ENCODE measurements at places on chromosomes 12 and 14.

DNA sequence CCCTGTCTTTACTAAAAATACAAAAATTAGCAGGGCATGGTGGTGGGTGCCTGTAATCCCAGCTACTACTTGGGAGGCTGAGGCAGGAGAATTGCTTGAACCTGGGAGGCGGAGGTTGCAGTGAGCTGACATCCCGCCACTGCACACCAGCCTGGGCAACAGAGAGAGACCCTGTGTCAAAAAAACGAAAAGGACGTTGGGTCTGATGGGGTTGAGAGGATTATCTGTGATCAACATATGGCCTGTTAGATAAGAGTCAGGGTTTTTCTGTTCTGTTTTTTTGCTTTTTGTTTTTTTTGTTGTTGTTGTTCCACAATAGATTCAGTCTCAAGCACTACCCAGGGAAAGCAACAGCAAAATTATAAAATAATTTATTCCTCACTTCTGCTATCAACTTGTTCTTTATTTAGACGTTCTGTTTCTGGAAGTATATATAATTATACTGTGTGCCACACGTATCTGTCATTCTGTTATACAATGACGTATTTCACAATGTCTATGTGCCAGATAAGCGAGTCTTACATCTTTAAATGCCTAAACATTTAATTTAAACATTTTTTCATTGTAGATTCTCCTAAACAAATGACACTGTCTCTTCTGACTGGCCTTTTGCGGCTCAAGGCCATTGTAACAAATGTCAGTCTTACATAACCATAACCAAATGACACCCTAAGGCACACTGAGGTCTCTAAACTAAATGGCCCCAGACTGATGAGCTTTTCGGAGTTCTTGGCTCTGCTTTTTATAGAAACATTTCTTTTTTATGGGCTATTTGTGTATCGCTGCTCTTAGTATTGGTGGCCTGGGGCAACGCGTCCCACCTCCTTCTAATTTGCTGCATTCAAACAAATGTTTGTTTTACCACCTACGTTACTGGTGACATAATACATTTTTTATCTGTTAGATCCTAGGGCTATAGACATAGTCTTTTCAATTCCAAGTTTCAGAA lies 7.2 kb upstream of the P2RX4 start:
- DNase-seq: no peak

- DNase-seq: no peak
Measured at GRCh38 chr12:120887253-120888043, 16.7 kb downstream of the SPPL3 start.

DNA sequence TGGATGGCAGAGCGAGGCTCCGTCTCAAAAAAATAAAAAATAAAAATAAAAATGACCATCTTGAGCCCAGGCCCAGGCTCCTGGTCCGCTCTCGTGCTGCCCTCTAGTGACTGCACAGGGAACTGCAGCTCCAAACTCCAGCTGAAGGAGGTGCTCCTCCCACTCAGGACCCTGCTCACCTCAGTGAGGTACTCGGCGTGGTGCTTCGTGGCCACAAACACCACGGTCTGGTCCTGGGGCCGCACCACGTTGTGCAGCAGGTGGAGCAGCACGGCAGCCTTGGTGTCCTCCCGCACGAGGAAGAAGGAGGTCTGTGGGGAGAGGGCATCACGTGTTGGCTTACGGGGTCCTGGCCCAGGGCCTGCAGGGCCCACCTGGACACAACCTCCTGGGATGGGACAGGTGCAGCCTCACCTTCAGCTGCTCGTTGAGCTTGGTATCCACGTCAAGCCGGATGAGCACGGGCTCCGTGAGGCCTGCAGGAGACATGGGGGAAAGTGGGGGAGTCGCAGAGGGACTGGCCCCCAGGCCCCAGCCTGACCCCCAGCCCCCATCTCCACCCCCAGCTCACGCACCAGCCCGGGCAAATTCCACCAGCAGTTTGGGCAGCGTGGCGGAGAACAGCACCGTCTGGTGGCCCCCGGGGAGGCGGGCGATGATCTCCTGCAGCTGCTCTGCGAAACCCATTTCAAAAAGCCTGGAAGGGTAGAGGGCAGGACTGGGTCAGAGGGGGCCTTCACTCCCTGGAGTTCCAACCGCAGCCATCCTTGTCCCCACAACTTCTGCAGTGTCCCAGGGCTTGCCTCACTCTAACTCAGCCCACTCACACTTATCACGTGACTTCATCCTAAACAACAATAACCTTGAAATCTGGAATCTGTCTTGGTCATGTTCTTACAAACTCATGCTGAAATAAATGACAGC lies 10.6 kb downstream of the DDX54 start:
- no peak for DNase-seq

GRCh38 chr12:28951935-28952334 lies 197.1 kb upstream of the FAR2 start:
- no peak for DNase-seq

GRCh38 chr12:10025236-10025635 lies 5.2 kb upstream of the CLEC9A start:
- DNase-seq: no peak

- DNase-seq: no peak
Measured at GRCh38 chr12:95848575-95849388, 10.0 kb upstream of the SNRPF start.
